Mammary epithelial cell (primary cell): ENCODE measurements at places on chromosomes 6 and 20. TPM values are rescaled to one million over a fixed set of nuclear protein-coding genes. Genes with fewer than 3 reads are reported as not detected.

GRCh38 chr6:24980507-24981385, 45.0 kb upstream of the RIPOR2 start:
- peak; percentile 26 for DNase-seq

DNA sequence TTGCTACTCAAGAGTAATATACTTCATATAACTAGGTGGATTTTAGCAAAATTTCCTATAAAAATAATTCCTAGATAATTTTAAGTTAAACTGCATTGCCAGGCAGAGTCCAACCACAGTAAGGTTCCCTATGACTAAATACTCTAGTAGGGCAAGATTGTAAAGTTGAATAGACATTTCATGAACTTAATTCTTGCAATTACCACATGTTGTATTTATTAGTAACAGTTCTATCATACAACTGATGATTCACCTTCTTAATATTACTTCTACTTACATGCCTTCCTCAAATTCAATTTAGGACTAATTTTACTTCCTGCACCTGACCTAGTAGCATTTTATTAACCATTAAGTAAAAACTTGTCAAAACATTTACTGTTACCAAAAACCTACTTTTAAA, 266.7 kb upstream of the THEMIS start:
- peak; percentile 14 for DNase-seq

GRCh38 chr6:152529369-152529768, 107.8 kb downstream of the SYNE1 start:
- no peak for DNase-seq

GRCh38 chr6:35586542-35586941, 73.8 kb upstream of the TULP1 start:
- no peak for DNase-seq

Gene SLC26A8
- total RNA-seq, result under 0.01 TPM
